ENCODE measurements at places on chromosomes 6 and 20. TPM values are rescaled to one million over a fixed set of nuclear protein-coding genes. Genes with fewer than 3 reads are reported as not detected.

PRDM13 gene
- not detected for total RNA-seq

- no peak for ATAC-seq
These were observed 93.5 kb upstream of the KCNK16 start for GRCh38 chr6:39416026-39416425.

MGME1 gene
- 12.7 TPM for total RNA-seq

SLC26A8 gene
- total RNA-seq = not detected

DNA sequence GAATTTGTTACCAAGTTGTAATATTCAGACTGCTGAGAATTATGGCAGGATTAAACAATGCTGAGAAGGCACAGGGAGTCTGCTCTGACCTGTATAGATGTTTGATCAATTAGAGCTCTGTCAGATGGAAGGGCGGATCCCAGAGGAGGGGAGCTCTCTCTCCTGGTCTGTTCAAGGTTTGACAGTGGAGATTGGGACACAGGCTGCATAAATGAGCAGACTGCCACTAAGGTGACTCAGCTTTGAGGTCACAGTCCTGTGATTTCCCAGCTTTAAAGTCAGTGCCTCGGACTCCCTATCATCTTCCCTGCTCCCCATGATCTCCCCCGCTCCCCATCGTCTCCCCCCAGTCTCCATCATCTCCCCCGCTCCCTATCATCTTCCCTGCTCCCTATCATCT lies 59.2 kb upstream of the SLC22A23 start:
- ATAC-seq = no peak

Data from gastroesophageal sphincter (tissue), 4 donors.